NCI-H2029 (cell line): ENCODE measurements at places on chromosomes 4 and X.

DNA sequence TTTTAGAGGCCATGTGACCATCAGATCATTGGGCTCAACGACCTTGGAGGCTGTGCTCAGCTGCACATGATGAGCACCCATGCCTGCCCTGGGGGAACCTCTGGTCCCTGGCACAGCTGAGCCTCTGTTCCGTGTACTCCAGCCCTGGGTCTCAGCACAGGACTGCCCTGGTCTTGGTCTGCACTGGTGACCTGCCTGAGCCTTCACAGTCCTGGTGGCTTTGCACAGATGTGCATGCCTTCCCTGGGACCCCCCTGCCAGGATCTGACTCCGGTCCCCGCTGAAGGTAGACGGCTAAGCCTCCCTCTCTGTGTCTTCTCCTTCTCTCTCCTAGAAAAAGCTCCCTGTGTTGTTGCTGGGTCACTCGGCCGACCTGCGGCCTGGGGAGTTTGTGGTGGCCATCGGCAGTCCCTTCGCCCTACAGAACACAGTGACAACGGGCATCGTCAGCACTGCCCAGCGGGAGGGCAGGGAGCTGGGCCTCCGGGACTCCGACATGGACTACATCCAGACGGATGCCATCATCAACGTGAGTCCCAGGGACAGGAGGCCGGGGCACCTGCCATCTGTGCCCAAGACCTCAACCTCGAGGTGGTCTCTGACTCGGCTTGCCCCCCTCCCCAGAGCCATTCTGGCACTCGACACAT is 21.6 kb downstream of the HTRA3 start:
- DNase-seq: no peak

GRCh38 chrX:10235851-10236250 is 79.1 kb downstream of the CLCN4 start:
- DNase-seq: no peak

DNA sequence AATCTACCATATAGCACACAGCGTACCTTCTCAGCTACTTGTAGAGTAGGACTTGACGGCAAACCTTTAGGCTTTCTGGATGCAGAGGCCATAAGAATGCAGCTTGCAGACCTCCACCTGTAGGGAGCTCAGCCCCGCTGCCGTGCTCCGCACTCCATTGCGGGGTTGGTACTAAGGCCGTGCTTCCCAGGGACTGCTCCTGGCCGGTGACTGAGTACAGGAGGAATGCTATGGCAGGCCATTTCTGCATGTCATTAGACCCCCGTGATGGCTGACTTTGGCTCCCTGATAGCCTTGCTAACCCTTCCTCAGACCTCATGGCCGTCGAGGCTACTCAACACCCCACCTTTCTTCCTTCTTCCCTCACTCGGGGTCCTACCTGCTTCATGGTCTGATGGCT is 26.4 kb downstream of the TIGD2 start:
- no peak for DNase-seq

- DNase-seq: peak; percentile 4
Observed at GRCh38 chrX:20066968-20067708, 49.6 kb downstream of the MAP7D2 start.

- DNase-seq: no peak
Observed at GRCh38 chrX:45502396-45502795, 301.7 kb upstream of the DIPK2B start.

DNA sequence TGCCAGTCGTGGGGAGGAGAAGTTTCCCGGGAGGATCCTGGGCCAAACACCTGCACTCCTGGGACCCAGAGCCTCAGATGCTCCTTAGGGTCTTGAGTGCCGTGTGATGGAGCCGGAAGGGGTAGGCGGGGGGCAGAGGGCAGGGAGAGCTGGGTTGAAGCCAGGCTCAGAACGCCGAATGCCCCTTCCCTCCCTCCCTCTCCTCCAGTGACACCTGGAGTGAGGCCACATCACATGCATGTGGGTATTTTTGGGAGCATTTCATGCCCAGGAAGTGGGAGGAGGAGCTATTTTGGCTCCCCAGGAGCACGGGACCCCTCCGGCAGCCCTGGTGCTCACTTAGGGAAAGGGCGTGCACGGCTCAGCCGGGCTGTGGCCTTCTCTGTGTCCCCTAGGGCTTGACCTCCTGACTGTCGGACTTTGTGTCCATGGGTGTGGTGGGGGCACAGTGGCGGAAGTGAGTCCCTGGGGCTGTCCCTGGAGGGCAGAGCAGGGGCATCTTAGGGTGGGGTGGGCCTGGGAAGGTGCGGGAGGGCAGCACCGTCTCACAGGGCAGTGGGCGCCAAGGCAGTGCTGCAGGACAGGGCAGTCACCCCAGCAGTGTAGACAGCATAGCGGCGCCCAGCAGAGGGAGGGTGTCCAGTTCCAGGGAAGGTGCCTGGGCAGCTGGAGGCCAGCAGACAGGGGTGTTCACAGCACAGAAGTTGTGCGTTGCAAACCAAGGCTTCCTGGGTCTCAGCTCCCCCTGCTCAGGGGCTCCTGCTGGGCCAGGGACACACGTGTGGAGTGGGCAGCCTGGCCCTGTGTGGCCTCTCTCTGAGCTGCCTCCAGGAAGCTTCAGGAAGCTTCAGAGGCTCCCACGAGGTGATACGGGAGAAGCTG is 4.9 kb upstream of the CPLX1 start:
- DNase-seq: no peak

DNA sequence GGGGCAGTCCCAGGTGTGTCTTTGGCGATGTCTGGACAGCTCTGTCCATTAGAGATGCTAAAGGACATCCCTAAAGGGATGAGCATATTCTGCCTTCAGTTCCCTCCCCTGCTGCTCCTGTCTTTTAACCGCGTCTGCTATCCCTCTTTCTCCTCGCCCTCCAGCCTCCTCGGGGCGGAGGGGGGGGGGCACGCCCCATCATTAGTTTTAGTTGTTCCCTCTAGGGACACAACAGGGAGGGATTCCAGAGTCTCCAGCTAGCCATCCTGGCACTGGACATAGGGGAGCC is 1.1 kb downstream of the MSL3 start:
- no peak for DNase-seq

DNA sequence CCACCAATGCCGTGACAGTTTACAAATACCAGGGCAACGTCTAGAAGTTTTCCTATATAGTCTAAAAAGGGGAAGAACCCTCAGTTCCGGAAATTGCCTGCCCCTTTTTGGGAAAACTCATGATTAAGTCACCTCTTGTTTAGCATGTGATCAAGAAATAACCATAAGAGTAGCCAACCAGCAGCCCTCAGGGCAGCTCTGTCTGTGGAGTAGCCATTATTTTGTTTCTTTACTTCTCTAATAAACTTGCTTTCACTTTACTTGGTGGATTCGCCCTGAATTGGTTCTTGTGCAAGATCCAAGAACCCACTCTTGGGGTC is 20.0 kb upstream of the HOPX start:
- DNase-seq: no peak

DNA sequence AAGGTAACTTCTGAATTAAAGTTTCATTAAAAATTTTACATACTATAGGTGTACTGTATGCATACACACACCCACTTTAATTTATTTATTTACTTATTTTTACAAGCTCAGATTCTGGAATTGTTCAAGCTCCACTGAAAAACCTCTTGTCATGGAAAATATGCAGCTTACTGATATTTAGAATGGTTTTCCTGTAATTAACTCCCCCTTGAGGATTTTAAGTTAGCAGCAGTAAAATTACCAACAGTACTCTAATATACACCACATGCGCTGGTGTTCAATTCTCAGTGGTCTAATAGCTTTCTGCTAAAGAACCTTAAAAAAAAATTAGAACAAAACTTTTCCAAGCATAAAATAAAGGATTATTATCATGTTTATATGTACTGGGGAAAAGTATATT is 12.0 kb downstream of the MAB21L2 start:
- no peak for DNase-seq

DNA sequence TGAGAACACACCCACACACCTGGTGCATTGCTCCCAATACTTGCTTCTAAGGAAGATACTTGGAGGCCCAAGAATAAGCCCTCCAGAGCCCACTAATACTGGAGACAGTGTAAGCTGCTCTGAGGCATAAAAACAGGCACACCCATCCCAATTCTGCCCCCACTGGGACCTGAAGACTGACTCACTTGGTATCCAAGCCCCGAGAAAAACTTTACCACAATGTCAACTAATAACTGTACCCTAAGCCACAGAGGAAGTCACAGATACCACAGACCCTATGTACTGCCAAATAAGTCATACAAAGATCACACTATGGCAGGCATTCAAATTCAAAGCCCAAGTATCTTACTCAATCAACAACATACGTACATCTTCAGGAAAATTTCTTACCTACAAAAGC is 398.2 kb upstream of the SPANXN1 start:
- no peak for DNase-seq

- DNase-seq: no peak
Observed at GRCh38 chrX:30483996-30484395, 93.6 kb downstream of the TASL start.

DNA sequence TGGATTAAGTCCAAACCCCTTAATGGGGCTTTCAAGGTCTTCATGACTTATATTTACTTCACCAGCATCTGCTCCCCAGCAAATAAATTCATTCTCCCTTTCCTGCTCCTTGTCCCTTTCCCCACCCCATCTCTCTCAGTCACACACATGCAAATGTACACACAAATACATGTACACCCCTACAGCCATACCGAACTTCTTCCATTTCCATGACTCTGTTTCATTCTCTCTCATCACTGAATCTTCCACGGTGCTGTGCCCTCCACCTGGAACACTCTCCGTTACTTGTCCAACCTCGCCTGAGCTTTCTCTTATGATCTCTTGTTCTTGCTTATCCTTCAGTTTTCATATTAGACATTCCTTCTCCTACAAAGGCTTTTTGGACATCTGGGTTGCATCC is 22.0 kb upstream of the RPA4 start:
- no peak for DNase-seq

GRCh38 chr4:87498446-87498900 is 30.7 kb downstream of the SPARCL1 start:
- no peak for DNase-seq

GRCh38 chr4:47251348-47252135 is 212.0 kb downstream of the COMMD8 start:
- no peak for DNase-seq

- peak; percentile 43 for DNase-seq
Observed at GRCh38 chrX:154396973-154397887, 947 bp upstream of the RPL10 start.
